ENCODE measurements at places on chromosomes 4 and X.

DNA sequence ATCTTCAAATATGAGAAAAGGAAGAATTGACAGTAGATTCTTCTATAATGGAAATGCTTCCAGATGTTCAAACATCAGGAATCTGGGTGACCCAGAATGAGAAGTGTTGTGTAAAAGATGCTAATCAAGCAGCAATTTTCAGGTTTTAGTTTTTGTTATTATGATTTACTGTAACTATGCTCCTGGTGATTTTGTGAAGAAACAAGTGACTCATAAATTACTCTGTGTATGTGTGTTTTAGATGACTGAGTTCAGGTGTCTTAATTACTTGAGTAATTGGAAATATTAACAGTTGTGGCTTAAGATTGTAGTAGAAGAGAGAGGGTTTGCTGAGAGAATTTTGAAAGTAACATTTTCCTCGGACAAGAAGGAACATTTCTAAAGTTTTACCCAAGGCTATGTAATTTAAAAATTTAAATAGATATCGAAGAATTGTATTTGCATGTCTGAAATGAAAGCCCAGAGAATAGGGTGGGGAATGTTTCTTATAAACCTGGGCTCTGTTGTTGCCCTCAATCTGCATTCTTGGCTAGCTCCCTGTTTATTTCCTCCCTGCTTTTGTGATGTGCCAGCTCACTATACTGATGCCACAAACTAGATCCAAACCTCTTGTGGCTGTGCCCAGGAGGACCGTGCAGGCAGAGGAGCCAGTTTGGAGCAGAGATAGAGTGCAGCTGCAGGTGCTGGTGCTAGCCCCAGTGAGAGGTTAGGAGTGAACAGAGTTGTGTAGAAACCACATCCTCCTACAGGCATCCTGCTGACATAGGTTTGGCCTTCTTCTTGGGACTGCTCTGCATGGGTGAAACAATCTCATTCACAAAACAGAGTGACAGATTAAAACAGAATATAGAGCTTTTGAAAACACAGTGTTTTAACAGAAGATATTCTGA, 25.4 kb upstream of the TNIP3 start:
- no peak for DNase-seq

GRCh38 chr4:153266988-153267387, 62.7 kb downstream of the TRIM2 start:
- DNase-seq: peak; percentile 95

- DNase-seq: no peak
These were observed 7.7 kb upstream of the PGAM4 start for GRCh38 chrX:77977095-77977494.

DNA sequence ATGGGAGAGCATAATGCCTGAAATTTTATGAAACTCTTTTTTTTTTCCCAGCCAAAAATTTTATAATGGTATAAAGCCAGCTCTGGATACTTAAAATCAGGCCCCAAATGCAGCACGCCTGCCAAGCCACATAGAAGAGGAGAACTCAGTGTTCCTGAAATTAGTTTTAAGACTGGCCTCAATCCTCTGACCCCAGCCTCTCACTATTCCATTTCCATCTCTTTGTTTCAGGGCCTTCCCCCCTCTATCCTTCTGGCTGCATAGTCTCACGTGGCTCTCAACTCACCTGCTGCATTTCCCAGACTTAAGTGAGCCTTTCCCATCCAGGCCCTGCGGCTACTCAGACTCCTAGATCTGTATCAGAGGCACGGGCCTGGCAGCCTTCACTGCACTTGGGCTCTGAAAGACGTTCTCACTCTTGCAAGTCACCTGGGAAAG, 5.2 kb upstream of the CBR4 start:
- no peak for DNase-seq

- peak; percentile 56 for DNase-seq
These were observed 814 bp upstream of the RBM47 start for GRCh38 chr4:40630335-40631021.

DNA sequence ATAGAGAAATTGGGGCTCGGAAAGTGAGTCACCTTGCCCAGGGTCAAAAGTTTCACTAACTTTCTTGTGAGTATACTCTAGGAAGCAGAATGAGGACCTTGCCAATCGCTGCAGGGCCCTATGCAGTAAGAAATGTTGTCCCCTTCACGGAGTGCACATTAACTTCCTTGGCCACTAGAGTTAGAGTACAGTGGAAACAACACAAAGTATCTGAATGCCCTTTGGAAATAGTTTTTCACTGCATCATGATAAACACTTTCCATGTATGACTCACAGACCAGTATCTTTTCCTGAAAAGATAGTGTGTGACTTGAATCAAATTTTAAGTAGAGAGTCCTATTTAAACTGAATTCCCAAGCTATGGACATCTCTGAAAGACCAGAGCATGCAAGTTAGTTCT, 45.5 kb upstream of the STK26 start:
- DNase-seq: no peak

Measured in lung (tissue), 17 donors.